ENCODE measurements at places on chromosomes 7 and 10.

DNA sequence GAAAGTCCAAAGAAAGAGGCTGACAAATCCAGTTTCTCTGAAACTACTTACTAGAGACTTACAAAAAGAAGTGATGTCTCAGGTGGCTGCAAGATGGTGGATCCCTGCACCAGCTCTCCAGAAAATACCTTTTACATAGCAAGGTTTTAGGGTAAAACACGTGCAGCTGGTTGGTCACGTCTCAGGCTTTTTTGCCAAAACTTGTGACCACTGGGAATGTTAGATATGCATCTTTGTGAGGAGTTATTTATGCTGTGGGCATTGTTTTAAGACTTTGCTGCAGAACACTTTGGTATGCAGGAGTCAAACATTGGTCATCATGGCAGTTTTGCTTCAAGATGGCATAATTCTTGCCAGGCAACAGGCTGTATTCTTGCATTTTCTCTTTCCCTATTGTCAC is 1352.8 kb downstream of the REEP3 start:
- DNase-seq, result no peak

GRCh38 chr7:128384726-128385125 is 23.2 kb upstream of the PRRT4 start:
- DNase-seq, result no peak

GRCh38 chr7:106644999-106645398 is 16.0 kb downstream of the CCDC71L start:
- no peak for DNase-seq

GRCh38 chr10:48506147-48506917 is 98.5 kb downstream of the ARHGAP22 start:
- peak; percentile 28 for DNase-seq

- peak; percentile 39 for DNase-seq
Measured at GRCh38 chr7:155001756-155002410, 1.0 kb downstream of the PAXIP1 start.

DNA sequence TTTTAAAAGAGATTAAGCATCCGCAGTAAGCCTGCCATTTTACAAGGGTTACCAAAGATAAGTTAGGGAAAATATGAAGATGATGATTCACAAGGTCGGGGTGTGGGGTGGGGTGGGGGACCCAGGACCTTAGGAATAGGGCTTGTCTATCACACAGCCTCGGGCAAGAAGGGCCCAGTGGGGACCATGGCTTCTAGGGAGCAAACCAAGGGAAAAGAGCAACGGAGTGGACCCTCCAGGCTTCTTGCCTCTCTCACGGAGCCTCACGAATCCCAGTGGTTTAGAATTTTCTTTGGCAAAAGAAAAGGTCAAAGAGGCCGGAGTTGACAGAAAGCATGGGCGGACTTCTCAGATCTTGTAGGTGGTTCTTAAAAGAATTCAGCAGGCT is 1.3 kb downstream of the PRKCQ start:
- no peak for DNase-seq

DNA sequence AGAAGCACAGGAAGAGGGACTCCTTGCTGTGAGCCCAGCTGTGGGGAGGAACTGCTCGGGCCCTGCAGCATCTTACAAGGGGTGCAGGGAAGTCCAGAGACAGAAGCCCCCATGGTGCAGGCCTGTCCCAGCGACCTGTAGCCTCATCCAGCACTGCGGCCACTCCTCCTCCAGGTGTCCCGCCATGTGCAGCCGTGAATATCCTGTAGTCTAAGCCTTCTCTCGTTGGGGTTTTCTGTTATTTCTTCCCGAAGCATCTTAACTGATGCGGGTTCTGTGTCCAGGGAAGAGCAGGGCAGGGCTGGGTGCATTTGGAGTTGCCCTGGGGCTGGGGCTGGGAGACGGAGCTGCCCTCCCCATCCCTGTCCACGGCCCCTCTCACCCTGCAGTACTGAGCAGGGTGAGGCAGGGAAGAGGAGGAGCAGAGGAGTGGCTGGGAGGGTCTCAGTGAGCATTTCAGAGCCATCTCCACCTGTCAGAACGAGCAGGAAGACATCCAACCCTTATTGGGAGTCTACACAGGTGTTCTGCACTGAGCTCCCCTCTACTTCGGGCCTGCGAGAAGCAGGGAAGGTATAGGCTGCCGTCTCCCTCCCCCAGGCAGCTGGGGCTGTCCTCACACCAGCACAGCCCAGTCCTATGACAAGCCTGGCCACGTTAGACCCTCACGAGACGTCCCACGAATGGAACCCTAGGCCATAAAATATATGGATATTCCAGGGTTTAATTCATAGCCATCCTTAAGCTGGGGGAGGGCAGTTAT is 494.5 kb downstream of the DNAJB6 start:
- DNase-seq, result no peak
